Activated gamma-delta T cell treated with Interleukin-2 at 50 U/mL for 16 hours (primary cell): ENCODE measurements at places on chromosomes 7 and 10.

DNA sequence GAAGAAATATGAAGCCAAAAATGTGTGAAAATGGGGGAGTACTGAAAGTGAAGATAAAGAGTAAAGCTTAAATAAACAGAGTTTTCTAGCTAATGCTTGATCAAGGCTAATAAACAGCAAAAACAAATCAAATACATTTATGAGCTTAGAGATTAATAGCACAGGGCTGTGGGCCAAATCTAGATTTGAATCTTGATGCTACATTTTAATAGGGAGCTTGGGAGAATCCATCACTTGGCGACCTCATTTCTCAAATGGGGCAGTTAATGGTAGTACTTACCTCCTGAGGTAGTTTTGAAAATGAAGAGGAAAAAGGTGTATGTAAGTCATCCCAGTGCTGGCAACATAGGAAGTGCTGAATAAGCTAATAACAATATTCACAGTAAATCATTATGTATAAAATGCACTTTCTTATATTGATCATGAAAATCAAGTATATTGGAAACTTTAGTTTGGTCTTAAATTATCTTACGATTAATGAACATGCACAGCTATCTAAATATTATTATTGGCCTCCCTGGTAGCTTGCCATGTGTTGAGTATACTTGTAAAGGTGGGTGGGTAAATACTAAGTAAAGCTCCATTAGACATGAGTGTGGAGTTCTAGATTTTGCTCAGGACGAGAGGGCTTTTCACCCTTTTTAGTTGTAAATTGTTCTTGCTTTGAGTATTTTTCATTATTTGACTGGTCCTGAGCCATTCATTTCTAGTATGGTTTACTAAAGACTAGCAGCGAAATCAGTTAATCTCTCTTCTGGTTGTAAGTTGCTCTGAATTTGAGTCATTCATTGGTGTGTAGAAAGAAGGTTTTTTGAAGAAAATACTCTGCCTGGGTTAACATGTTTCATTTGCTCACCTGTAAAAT lies 5.1 kb downstream of the BICC1 start:
- no peak for DNase-seq

GRCh38 chr10:114272696-114273095 lies 33.6 kb downstream of the VWA2 start:
- no peak for DNase-seq

DNA sequence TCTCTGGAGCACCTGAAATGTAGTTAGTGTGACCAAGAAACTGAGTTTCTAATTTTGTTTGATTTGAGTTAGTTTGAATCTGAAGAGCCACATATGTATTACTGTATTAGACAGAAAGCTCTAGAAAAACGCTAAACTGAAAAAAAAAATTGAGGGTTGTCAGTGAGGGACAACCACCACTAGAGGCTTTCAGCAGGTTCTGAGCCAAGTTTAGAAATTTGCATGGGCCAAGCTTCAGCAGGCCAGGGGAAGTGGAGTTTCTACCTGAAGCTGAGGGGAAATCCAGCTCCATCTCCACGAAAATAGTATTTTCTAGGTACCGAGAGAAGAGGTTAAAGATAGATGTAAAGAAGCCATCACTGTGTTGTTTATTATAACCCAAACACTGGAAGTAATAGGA lies 77.9 kb upstream of the PLXNA4 start:
- no peak for DNase-seq

DNA sequence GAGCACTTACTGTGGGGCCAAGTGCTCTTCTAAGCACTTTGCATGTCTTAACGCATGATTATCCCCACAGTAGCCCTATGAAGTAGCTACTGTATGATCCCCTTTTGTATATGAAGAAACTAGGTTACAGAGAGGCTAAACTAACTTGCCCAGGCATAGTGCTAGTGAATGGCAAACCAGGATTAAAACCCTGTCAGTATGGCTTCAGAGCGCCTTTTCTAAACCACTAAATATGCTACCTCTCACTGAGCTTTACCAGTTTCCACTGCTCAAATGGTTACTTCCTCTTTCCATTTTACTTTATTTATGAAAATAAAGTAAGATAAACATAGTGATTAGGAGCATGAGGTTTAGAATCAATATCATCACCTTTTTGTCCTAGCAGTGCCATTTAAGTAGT lies 73.6 kb downstream of the PODXL start:
- DNase-seq: no peak

- no peak for DNase-seq
Measured at GRCh38 chr10:77872947-77873535, 53.5 kb downstream of the DLG5 start.

- DNase-seq: no peak
Measured at GRCh38 chr7:130872756-130873448, 138.9 kb upstream of the KLF14 start.

- DNase-seq: no peak
Measured at GRCh38 chr10:132632091-132632561, 94.5 kb downstream of the INPP5A start.

DNA sequence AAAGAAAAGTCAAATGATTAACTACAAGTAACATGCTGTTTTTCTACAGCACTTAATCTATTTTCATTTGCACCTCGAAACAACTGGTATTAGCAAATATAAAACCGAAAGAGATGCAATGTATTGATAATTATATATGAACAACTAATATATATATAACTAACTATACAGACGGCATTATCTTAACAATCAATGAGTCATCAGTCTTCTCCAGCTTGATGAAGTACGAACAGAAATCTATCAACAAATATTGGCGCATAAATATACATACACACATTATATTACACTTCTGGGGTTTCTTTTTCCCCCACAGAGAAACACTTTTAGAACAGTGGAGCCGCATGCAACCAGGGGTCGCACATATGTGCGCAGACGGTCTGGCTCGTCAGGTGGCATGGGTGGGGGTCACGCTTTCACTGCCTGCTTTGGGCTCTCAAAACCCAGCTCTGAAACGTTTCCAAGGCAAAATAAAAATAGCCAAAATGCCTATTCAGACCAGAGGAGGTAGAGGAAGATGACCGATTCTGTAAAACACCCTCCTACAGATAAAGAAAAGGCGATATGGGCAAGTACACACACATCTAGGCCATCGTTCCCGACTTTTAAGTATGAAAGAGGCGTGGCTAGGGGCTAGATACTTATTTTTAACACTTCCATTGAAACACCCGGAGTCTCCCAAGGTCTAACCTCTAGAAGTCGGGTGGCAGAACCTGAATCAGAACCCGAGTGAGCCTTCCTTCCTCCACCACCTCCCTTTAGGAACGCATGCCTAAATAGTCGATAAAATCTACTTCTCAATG lies 1.7 kb downstream of the ARHGAP12 start:
- DNase-seq: no peak

- no peak for DNase-seq
Measured at GRCh38 chr10:71848325-71849275, 2.5 kb downstream of the PSAP start.

DNA sequence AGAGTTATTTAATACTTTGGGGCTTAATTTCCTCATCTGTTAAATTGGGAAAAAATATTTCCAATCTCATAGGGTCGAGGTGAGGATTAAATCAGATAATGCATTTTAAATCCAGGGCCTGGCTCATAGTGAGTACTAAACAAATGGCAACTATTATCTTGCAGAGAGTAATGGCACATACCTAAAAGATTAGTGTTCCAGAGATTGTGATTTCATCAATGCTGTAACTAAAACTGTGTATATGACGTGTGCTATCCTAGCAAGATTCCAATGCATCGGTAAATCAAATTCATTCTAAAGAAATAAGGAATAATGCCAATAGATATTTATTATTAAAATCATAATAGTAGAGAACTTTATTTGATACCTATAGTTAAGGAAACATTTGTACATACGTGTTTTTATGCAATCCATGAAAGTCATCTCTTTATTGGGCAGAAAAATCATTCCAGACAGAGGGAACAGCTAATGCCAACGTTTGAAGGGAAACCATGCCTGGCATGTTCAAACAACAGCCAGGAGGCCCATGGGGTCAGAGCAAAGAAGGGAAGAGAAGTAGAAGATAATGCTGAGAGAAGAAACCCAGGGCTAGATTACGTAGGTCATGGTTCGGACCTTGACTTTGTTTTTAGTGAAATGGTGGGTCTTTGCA lies 174.8 kb upstream of the AGR3 start:
- no peak for DNase-seq

DNA sequence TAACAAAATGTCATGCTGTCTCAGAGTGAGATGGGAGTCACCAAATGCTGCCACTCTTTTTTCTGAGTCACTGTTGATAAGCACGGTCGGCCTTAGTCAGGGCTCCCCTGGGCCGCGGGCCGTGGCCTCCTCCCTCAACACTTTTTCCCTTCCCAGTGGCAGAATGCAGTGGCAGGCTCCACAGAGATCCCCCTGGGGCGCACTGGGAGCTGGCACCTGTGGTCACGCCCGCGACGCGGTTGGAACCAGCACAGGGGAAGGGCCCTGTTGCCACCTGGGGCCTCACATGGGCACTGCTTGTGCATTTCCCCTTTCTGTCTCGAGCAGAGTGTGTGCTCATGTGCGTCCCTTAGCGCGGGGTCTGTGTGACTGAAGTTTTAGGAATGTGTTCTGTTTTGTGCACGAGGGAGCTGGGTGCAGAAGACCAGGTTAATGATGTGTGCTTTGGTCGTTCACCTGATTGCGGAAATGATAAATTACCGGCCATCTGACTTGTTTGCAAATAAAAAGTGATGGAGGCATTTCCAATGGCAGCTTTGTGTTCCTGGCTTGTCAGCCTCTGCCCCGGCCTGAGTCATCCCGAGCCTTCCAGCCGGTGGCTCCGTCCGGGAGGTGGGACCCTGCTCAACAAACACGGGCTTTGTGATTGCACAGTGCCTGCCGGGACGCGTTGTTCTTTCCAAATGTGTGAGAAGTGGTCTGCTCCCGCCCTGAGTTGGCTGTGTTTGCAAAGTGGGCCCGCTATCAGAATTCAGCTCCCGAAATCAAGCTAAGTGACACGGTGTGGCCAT lies 100.7 kb downstream of the NKX6-2 start:
- DNase-seq: no peak

DNA sequence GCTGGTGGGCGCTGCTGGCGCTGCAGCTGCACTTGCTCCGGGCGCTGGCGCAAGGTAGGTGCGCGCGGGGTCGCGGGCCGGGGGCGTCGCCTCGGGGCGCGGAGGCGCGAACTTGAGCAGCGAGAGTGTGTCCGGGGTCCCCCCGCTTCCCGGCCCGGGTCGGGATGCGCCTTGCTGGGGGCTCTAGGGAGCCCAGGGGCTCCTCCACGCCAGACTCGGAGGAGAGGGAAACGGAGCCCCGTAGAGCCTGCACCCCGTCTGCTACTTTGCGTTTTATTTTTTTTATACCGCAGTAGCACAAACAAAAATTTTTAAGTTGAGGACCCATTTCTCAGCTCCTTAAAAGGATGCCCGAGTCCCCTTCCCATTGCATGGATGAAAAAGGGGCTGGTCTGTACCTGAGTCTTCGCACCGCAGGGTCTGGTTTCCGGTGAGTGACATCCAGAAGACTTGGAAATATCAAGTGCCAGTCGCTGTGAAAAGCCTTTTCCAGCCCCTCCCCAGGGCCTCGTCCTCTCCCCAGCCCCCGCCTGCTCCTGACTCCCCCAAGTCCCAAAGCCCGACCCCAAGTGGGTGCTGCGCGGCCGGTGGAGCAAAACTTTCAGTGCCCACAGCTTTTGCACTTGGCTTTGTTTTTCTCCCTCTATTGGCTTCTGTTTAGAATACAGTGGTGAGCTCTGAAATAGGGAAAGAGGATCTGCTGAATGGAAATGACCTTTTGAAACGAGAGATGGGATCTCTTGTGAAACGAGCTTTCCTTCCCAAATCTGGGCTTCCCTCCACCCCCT lies 973 bp downstream of the SDK1 start:
- DNase-seq: peak; percentile 5

GRCh38 chr10:88090568-88091214 lies 227.3 kb downstream of the PTEN start:
- DNase-seq: no peak

DNA sequence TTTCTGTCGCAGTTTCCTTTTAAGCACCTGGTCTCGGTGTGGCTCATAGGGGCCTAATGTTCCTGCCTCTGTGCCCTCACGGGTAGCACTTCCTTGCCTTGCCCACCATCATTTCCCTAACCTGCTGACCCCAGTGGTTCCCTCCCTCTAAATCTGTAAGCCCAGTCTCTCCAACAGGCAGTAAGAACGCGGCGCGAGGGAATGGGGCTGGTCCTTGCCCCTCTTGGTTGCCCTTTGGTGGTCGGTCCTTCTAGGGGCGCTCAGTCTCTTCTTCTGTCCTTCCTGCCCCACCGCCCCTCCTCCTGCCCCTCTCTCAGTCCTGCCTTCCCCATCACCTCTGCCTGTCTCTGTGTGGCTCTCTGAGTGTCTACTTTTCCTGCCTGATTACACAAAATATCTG lies 21.2 kb downstream of the EMX2 start:
- DNase-seq: no peak

DNA sequence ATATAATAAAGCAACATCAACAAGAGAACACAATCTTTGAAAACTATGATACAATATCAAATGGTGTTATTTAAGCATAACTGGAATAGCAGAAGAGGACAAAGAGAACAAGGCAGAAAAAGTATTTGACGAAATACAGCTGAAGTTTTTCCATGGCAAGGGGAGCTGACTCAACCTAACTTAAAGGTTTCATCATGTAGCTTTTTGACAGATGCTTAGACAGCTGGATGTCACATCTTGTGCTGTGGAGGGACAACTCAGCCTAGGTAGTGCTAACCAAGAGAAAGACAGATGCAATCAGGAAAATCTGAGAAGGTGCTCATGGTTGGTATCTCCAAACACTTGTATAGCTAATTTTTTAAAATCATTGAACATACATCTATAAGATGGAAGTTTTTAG lies 208.2 kb downstream of the TFEC start:
- no peak for DNase-seq

DNA sequence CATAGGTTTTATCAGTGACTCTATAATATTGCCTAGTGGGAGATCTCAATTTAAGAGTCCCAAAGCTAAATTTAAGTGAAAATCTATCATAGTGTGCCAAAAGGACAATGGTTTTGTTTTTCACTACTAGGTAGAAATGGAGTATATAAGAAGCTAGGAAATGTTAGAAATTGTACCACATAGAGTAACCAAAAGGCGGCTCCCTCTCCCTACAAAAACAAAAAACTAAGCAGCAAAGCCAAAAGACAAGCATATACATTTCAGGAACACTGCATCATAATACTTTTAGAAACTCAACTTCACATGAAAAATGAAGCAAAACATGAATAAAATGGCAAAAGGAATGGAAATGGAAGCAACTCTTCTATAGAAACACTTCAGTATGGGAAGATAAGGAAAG lies 271.6 kb downstream of the CACNA2D1 start:
- DNase-seq: no peak

- no peak for DNase-seq
Measured at GRCh38 chr7:78959477-78959876, 494.0 kb downstream of the MAGI2 start.

- no peak for DNase-seq
Measured at GRCh38 chr10:130744631-130745030, 566.9 kb downstream of the TCERG1L start.

- no peak for DNase-seq
Measured at GRCh38 chr7:106668861-106669524, 8.0 kb upstream of the CCDC71L start.

GRCh38 chr10:24873281-24873683 lies 79.1 kb downstream of the PRTFDC1 start:
- no peak for DNase-seq
